ENCODE measurements at places on chromosomes 12 and 14.

- DNase-seq, result no peak
Observed at GRCh38 chr12:101992091-101992490, 69.7 kb downstream of the WASHC3 start.

- DNase-seq, result no peak
Observed at GRCh38 chr14:99524804-99525698, 43.8 kb downstream of the CCNK start.

DNA sequence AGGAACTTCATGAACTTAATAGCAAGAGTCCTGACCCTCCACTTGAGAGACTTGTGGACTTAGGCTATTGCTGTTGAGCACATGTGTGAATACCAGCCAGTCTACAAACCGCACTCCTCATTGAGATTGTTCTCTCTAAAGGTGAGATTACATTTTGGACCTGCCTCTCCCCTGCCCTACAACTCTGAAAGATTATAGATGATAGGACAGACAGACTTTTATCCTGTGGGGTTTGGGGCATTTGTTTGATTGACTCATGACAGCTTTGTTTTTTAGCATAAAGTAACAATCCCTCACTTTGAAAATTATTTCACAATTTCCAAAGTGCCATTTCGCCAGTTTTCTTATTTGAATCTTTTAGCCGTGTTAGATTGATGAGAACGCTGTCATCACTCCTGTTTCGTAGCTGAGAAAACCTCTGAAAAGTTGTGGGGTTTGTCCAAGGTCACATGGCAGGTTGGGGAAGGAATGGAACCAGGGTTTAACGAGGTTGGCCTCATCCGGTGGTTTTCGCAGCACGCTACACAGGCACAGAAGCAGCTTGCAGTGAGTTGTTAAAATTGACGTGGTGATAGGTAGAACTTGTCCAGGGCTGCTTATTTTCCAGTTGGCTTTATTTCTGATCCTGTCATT, 836 bp downstream of the EVL start:
- DNase-seq, result peak; percentile 87

GRCh38 chr14:31419967-31420318, 407 bp downstream of the HEATR5A start:
- DNase-seq, result no peak

DNA sequence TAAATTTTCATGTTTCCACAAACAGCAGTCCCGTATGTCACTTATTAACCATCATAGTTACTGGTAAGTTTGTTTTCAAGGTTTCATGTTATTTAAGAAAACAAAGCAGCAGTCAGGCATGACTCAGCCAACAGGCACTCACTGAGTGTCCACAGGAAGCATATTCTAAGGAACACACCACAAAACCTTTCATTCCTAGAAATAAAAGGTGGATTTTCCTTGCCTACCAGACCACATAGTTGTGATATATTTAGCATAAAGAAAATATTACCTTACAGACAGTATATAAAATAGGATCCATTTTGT, 143.3 kb upstream of the AVPR1A start:
- DNase-seq, result no peak

DNA sequence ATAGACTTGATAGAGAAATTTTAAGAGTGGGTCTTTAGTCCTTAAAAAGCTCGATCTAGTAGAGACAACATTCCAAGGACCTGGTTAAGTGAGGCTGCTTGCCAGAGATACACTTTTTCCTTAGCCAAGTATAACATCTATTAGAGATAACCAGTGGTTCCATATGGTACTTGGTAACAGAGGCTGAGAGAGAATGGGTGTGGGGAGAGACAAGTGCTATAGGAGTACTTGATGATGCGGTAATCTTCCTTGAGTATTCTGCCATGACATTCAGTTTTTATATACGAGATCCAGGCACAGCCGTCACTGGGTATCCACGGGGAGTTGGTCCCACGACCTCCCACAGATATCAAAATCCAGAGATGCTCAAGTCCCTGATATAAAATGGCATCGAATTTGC, 77.4 kb upstream of the REP15 start:
- DNase-seq, result no peak

DNA sequence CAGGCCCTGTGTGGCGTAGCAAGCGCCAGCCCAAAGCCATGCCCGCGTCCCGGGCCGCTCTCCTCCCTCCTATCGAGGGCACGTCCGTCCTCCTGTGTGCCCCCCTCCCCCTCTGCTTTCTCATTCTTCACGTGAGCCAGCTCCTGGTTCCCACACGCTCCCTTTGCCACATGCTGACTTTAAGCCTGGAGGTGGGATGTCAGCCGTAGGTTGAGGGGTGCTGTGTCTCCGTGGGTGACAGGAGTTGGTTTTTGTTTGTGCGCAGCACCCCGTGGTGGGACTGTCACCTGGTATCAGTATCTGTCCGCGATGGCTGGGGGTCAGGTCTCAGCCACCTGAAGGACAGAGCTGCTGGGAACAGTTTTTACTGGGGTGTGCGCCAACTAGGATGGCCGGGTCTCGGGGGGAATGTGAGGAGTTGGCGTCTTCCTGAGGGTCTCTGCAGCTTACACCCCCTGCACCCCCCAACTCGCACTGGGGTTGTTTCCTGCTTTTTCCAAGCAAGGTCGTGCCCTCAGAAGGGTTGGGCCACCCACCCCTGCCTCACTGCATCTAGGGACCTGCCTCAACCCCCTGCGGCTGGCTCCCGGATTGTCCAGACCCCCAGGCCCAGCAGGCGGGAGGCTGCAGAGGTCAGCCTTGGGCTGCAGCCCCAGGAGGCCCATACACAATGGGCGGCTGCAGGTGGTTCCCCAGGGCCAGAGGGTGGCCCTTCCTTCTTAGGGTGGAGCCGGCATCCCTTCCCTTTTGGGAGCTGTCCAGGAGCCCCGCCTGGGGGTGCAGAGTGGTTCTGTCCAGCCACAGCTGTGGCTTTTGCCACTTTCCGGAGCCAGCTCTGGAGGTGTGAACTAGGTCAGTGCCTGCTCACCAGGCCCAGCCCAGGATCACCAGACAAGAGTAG, 7.3 kb downstream of the ULK1 start:
- DNase-seq, result no peak

- no peak for DNase-seq
Observed at GRCh38 chr12:18192119-18192518, 69.2 kb upstream of the PIK3C2G start.

DNA sequence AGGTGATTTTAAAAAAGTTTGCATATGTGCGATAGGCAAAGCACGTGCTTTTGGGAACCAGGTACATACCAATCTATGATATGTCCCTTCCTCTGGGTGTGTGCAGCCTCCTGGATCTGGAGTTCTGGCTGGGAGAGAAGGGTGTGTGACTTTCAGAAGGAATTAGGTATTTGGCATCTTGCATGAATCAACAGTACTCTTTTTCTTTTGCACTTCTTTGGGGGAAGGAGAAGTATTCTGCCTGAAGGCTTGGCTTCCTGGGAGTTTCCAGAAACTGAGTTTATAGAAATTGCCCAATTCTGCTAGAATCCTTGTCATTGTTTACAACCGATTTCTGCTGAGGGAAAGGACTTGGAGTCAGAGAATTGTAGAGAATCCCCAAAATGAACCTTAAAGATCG, 2.9 kb upstream of the CLMN start:
- no peak for DNase-seq

- no peak for DNase-seq
Observed at GRCh38 chr12:120592121-120593049, 11.2 kb upstream of the POP5 start.

DNA sequence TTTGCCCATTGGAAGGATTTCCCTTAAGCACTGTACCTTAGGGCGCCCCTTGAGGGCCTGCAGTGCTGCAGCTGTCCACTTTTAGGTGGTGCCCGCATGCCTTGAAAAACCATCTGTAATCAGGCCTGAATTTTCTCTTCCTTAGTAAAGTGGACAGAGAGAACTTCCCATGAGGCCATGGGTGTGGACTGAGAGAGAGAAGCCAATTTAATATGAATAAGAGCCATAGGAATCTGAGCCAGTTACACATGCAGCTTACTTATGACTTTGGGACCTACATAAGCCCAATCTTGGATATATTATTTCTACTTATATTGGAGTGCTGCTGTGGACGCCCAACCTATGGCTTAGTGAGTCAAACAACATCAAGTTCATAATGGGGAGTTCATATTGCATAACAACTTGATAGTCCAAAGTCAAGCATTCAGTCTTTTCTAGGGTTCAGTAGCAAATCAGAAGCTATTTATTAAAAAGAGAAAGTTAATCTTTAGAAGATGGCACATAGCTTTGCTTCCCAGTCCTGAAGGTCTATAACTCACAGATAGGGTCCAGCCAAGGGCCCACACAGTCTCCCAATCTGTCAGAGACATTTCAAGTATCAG, 11.1 kb upstream of the ETV6 start:
- DNase-seq, result no peak

- DNase-seq, result no peak
Observed at GRCh38 chr14:97788846-97789526, 991.8 kb downstream of the VRK1 start.

GRCh38 chr12:100646896-100647295, 73.4 kb downstream of the GAS2L3 start:
- DNase-seq, result no peak

- DNase-seq, result no peak
Observed at GRCh38 chr12:30829876-30830275, 75.1 kb upstream of the CAPRIN2 start.

DNA sequence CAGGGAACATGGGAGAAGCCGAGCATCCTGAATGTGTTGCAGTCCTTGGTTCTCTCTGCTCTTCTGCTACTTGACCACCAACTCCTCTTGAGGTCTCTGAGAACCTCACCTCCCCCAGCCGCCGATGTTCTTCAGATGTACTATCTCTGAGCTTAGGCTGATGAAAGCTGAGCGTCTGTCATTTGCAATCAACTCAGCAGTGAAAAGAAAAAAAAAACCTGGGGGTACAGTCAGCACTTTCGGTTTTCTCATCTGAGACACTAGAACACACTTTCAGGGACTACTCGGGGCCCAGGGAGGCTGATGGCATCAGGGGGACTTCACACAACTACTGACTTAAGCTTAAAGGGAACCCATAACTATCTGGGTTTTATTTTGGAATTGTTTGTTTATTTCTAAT, 9.6 kb upstream of the FLVCR2 start:
- peak; percentile 57 for DNase-seq

- DNase-seq, result no peak
Observed at GRCh38 chr14:63951021-63951420, 98.2 kb downstream of the SYNE2 start.

DNA sequence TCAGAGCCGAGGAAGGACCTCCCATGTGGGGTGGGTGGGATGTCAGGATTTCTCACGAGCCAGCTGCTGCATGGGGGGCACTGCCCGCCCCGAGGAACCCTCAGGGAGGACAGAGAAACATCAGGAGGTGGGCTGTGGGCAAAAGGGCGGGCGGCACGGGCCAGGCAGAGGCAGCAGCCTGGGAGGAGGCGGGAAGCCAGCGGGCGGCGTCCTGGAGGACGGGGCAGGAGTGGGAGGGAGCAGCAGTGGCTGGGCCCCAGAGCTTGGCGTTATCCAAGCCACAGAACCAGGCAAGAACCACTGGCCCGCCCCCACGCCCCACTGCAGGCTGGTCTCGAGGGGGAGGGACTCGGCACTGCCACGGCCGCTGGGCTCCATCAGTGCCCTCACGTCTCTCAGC, 2.4 kb downstream of the C14orf180 start:
- DNase-seq, result no peak
